Frontal cortex (tissue), 4 donors: ENCODE measurements at places on chromosomes 2 and 18.

DNA sequence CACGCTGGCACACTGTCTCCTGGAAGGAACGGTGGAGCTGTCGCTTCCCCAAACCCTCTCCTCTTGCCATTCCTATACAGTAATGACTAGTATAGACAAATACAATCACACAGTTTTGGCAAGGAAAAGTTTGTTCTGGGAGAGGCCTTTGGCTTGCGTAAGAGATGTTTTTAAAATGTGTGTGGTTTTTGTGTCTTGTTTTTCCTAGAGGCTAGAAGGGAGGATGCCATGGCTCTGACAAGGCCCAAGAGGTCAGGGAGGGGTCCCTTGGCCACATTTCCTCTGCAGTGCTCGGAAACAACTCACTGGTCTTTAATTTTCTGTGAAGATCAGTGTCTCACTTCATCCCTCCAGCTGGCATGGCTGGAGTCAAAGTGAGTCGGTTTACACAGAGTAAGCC is 195.9 kb downstream of the SH3RF3 start:
- DNase-seq = no peak

GRCh38 chr2:175323162-175323561 is 141.7 kb upstream of the ATP5MC3 start:
- no peak for DNase-seq

DNA sequence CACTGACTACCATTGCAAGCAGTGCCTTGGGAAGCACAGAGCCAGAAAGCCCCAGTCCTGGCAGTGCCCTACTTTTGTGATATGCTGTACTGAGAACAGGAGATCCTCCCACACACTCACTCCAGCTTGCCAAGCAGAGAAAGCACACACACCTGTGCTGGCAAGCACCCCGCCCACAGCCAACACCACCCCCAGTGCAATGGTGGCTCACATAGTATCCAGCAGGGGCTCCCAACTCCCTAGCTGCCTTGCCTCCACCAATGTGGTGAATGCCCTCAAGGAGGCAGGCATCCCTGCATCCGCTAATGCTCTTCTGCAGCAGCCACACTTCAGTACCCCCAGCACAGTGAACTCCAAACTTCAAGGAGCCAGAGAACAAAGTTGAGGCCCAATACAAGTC is 1655.8 kb downstream of the SUCLG1 start:
- no peak for DNase-seq

- no peak for DNase-seq
These were observed 210.1 kb upstream of the RND3 start for GRCh38 chr2:150697596-150697995.

GRCh38 chr2:105789745-105790460 is 45.2 kb downstream of the NCK2 start:
- peak; percentile 57 for DNase-seq

DNA sequence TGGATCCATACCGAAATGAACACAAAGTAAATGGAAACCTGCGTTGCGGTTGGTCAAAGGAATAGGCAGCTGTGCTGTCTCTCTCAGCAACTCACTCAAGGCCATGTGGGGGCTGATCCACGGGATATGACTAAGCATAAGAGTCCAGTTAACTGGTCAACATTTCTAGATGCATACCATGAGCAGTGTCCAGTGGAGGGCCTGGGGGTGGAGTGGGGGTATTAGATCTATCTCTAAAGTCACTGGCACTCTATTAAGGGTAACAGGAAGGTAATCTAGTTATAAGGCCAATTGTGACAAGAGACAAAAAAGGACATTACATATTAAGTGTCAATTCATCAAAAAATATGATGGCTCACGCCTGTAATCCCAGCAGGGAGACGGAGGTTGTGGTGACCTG is 136.8 kb downstream of the TTC32 start:
- DNase-seq = no peak

GRCh38 chr2:16625201-16625729 is 40.4 kb downstream of the CYRIA start:
- no peak for DNase-seq

- no peak for DNase-seq
These were observed 87.5 kb downstream of the TCF4 start for GRCh38 chr18:55500316-55501086.

DNA sequence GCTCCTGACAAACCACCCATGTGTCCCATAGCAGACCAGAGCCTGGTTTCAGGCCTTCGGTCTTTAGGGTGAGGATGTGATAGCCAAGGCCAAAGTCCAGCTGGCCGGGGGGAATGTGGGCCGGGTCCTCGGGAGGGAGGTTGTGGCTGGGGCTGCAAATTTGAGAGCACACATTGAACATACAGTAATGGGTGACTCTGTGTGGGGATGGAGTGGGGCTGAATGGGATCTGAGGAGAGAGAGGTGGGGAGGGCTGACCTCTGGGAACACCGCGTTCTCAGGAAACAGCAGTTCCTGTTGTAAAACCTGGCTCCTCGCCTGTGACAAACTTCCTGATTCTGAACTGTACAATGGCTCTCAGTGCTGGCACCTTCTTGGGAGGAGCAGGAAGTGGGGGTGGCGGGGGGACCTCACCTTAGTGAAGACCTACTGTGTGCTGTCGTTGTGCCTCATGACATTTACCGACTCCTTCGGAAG is 48.8 kb downstream of the MCFD2 start:
- DNase-seq = no peak

DNA sequence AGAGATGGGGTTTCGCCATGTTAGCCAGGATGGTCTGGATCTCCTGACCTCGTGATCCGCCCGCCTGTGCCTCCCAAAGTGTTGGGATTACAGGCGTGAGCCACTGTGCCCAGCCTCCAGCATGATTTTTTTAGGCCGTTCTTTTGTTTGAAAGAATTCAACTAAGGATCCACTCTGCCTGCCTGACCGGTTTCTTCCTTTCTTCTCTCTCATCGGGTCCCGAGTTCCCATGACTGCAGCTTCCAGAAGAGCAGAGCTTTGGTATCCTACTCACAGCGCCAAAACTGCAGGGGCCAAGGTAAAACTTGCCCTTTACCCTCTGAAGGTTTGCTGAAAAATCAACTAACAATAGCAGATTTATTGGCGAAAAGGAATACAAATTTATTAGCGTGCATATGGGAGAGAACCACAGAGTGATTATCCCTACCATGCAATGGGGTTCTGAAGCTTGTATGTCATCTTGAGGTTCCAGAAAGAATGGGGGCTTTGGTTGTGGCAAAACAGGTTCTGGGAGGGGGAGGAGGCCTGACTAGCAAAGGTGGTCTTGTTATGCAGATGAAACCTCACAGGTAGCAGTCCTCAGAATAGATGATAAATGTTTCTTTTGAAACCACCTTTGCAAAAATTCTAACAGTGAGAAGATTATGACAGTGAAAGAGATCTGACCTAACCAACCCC is 87.0 kb upstream of the MSH6 start:
- no peak for DNase-seq

GRCh38 chr18:3411854-3412268 is 38.1 kb upstream of the TGIF1 start:
- no peak for DNase-seq

DNA sequence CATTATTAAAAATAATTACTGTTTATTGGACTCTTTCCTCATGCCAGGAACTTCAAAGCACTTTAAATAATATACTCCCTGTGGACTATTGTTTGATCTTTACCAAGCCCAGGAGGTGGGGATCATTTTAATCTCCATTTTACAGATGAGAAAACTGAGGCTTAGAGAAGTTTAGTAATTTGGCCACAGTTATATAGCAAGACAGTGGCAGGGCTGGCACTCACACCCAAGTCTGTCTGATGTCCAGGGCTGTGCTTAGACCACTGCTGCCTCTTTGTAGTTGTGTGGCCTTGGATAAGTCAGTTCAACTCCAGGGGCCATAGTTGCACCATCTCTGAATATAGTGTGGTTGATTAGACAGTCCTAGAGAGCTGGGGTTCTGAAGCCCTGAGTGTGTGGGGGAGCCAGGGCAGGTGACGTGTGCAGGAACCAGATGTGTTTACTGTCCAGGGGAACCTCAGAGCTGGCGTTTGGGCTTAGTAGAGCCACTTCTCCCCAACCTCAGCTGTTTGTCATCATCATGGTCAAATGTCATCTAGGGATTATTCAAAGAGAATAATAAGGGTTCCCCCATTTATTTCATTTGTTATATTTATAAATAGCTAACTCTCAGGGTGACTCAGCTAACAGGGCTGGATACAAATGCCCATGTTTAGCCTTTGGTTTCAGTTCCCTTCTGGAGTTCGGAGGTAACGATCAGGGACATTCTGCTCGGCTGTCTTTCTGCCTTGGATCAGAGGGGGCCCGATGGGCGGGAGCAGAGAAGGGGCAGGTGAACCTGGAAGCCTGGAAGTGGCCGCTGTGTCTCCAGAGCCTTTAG is 68.0 kb downstream of the BOLA3 start:
- no peak for DNase-seq

GRCh38 chr2:113014067-113014466 is 8.8 kb downstream of the IL36A start:
- DNase-seq = no peak

DNA sequence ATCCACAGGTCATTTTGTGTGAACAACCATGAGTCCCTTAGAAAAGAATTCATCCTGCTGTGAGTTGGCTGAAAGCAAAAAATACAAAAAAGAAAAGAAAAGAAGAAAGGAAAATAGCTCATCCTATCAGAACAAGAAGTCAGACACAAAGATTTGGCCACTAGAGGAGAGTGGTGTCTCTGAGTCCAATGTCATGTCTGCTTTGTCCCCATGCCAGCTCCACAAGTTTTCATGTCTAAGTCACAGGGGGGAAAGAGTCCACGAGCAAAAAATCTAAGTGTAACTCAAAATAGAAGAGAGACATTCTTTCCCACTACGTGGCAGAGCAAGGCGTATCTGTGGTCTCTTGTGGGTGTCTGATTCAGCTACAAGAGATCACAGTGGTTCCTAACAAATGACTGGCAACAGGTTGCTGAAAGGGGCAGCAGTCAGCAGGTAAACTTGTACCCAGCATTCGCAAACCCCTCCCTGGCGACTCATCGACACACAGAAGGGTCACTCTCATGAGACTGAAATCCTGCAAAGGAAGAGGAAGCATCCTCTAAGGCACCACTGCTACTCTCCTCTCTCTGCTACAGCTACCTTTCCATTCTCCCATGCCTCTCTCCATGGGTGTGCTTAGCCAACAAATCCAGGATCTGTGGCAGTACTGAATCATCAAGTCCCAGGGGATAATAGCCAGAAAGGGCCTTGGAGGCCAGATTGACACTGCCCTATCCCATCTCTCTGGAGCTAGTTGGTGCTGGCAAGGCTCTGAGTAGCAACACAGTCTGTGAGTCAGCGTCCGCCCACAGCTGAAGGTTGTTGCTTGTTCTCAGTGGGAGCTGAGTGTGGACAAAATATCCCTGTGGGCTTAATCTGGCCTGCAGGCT is 123.0 kb upstream of the SLC39A10 start:
- DNase-seq = no peak

GRCh38 chr2:149021271-149021719 is 17.2 kb upstream of the LYPD6B start:
- no peak for DNase-seq

DNA sequence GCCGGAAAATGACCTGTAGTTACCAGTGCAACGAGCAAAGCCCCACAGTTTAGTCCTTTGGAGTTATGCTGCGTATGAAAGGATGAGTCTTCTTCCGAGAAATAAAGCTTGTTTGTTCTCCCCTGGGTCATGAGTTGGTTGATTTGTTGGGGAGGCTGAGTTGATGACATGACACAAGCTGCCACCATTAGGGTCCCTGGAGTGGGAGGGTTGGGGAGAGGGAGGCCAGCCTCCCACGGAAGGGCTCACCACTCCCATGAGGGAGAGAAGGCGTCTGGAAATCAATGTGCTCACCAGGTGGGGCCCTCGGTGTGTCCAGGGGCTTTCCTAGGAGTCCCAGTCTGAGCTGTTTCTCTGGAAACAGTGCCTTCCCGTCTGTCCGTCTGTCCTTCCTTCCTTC is 7.4 kb upstream of the DGKD start:
- no peak for DNase-seq

DNA sequence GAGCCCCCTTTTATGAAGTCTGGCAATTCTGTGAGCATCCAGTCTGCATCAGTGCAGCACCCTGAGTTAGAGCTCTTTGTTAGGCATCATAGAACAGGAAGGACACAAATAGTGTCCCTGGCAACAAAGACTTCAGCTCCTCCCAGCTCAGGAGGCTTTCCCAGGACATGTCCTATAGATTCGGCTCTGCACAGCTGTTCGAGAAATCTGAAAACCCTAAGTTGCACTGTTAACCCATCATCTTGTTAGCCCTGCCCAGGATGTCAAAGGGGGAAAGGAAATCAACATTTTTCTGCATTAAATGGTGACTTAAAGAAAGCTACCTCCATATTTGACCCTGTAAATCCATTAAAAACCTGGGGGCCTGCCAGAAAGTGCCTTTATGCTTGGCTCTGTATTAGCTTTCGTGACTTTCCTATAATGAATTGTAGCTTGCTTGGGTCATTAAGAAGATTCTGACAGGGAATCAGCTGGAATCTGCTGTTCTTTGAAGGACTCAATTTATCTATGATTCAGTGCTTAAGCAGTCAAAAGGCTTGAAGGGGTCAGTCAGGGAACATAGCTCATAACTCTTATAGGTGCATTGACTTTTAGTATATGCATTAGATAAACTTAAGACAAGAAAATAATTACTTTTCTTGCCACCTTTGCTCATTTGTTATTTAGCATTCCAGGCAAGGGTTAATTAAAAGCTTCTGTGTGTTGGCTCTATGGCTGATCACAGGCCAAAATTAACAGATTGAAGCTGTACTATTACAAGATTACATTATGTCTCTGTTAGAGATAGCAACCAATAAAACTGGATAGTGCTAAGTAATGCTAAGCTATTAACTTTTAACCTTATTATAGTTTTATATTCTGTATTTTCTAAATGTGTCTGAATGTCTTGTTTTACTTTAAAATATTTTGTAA is 20.6 kb downstream of the ERMN start:
- DNase-seq = no peak

DNA sequence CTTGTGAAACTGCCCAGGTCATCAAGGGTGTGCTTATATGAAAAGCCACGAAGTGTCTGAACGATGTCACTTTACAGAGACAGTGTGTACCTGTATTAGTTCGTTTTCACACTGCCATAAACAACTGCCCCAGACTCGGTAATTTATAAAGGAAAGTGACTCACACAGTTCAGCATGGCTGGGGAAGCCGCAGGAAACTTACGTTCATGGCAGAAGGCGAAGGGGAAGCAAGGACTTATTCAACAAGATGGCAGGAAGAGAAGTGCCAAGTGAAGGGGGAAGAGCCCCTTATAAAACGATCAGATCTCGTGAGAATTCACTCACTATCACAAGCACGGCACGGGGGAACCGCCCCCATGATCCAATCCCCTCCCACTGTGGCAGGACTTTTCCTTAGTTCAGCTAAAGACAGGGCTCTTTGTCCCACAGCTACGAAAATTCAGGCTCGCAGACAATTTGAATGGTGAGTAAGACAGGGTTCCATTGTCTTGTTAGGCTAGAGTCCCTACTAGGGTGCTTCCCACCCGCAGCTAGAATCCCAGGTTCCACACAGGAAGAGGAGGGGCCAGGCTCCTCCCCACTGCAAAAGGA is 20.1 kb downstream of the TMEM177 start:
- no peak for DNase-seq
